ENCODE measurements at places on chromosomes 13 and 19.

- no peak for DNase-seq
Observed at GRCh38 chr19:45828523-45828922, 13.4 kb upstream of the RSPH6A start.

- peak; percentile 55 for DNase-seq
Observed at GRCh38 chr19:46288896-46289588, 7.8 kb upstream of the HIF3A start.

DNA sequence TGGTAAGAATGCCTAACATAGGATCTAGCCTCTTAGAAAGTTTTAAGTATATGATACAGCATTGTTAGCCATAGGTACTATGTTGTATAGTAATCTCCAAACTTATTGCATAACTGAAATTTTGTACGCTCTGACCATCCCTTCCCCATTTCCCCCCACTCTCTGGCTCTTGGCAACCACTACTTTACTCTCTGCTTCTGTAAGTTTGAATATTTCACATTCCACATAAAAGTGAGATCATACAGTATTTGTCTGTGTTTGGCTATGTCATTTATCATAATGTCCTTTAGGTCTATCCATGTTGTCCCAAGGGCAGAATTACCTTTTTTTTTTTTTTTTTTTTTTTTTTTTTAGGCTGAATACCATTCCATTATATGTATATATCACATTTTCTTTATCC, 396.9 kb downstream of the DLEU7 start:
- DNase-seq: no peak

GRCh38 chr19:41994521-41994971, 516 bp upstream of the ATP1A3 start:
- no peak for DNase-seq

DNA sequence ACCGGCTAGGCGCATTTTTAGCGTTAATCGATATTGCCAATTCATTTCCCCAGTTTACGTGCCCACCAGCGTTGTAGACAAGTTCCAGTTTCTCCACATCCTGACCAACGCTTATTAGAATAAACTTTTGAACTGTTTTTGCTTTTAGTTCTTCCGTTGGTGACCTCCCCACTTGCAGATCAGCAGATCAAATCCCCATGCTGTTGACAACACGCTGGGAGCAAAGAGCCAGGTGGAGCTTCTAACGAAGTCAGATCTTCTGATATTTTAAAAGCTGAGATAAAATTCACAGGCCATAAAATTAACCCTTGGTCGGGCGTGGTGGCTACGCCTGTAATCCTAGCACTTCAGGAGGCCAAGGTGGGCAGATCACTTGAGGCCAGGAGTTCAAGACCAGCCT, 21.2 kb downstream of the RCN3 start:
- DNase-seq: no peak

DNA sequence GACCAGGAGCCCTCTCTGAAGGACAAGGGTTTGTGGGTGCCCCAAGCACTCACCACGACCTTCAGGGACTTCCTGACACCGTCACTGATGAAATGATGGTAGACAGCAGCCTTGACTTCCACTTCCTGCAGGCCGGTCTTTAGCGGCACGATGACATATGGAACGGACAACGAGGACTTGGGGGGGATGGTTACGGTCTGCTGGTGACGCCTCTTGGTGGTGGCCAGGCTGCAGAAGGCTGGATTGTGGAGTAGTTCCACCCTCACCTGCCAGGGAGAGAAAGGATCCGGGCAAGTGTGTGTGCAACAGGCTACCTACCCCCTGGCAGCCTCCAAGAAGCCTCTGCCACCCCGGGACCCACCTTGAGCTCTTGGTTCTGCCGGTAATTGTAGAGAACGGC, 23.2 kb downstream of the C3 start:
- no peak for DNase-seq

GRCh38 chr13:97945342-97945741, 8.1 kb upstream of the IPO5 start:
- no peak for DNase-seq

DNA sequence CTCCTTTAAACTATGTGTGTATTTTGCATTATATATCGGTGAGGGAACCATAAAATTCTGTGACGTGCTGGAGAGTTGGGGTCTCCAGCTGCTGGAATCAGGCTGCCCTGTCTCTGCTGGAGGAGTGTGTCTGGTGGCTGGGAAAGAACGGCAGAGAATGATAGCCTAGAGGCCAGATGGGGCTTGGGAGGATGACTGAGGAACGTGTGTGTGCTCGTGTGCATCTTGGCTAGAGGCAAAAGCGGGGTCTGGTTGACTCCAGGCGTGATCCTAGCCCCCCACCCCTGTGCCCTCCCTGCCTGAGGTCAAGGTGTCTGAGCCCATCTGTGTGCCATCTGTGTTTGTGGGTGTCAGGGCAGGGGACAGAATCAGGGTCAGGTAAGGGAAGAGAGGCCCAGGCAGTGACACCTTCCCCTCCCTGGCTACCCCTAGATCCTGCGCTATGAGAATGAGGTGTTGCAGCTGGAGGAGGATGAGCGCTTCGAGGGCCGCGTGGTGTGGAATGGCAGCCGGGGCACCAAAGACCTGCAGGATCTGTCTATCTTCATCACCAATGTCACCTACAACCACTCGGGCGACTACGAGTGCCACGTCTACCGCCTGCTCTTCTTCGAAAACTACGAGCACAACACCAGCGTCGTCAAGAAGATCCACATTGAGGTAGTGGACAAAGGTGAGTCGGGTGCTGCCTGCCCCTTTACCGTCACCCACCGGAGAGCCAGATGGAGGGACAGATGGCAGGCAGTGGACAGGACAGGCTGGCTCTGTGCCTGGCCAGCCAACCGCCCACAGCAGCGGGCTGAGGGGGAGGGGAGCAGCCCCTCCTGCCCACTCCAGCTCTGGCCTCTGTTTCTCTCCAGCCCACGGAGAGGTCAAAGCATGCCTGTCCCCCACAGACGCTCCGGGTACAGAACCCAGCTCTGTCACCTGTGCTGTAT, 3.1 kb downstream of the SCN1B start:
- no peak for DNase-seq

GRCh38 chr13:53250272-53250875, 221.8 kb downstream of the OLFM4 start:
- peak; percentile 88 for DNase-seq

DNA sequence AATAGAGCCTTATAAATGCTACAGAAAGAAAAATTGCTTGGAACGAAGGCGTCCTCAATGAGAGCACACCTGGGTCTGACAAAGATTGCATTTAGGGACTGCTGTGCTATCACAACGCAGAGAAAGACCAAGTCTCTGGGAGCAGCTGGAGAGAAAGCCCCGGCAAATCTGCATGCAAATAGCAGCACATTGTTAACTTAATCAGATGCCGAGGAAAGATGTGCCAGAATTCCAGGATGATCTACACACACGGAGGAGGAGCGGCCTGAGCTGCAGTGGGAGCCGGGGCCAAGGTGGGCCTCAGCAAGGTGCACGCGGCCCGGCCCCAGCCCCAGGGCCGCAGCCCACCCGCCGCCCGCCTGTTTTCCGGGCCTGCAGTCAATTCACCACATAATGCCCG, 1.4 kb downstream of the ZNF536 start:
- no peak for DNase-seq

- DNase-seq: peak; percentile 31
Observed at GRCh38 chr13:20360041-20360491, 127.9 kb upstream of the GJB6 start.

- peak; percentile 96 for DNase-seq
Observed at GRCh38 chr13:94384231-94384905, 95.1 kb downstream of the DCT start.

- no peak for DNase-seq
Observed at GRCh38 chr13:109301276-109301675, 485.1 kb downstream of the IRS2 start.

DNA sequence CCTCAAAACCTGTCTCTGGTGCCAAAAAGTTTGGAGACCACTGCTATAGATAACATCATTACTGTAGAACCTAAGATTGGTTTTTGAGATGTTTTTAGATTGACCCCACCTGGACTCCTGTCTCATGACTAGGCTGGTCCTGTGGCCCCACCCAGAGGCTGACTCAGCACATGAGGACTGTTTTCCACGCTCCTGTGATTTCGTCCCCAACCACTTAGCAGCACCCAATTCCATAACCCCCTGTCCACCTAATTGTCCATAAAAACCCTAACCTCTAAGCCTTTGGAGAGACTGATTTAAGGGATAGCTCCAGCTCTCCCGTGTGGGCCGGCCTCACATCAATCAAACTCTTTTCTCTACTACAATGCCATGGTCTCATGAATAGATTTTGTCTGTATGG, 25.6 kb upstream of the GAS6 start:
- DNase-seq: no peak

DNA sequence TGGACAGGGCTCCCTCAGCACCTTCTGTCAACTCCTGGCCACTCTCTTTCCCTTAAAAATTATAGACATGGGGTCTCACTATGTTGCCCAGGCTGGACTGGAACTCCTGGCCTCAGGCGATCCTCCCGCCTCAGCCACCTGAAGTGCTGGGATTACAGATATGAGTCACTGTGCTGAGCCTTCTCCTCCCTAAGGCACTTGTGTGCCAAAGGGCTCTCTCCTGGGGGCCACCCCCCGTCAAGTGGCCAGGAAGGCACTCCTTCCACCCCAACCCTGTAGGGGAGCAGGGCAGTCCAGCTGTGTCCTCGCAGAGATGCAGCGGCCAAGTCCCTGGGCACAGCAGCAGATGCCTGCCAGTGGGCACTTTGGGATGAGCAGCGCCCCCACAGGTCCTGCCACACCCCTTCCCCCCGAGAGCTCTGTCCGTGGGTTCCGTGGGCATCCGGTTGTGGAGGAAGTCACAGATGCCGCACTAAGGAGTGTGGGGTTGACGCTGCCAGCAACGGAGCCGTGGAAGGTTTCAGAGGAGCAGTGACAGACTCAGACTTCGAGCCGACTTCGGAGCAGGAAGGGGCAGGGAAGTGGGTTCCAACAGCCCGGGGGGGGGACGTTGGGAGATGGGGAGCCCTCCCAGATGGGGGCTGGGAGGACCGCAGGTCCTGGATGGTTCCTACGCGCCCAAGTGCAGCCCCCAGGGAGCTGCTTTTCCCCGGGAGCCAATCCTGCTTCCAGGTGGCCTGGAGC, 3.3 kb upstream of the UQCR11 start:
- no peak for DNase-seq

GRCh38 chr19:8573316-8573715, 3.9 kb downstream of the MYO1F start:
- DNase-seq: no peak

DNA sequence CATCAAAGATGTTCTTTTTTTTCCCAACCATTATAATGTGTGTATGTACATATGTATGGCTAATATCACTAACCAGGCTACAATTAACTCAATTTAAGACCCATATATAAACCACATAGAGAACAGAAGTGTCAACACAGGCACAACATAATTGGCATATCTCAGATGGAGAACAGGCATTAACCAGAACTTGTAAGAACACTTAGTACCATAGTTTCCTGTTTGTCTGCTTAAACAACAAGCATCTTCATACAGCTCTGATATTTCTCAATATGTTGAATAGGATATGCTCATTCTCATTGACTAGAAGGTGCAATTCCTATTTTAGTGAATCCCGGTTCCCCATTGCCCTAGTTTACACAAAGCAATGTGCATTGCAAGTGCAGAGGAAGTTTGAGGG, 116.9 kb upstream of the EDNRB start:
- DNase-seq: no peak

DNA sequence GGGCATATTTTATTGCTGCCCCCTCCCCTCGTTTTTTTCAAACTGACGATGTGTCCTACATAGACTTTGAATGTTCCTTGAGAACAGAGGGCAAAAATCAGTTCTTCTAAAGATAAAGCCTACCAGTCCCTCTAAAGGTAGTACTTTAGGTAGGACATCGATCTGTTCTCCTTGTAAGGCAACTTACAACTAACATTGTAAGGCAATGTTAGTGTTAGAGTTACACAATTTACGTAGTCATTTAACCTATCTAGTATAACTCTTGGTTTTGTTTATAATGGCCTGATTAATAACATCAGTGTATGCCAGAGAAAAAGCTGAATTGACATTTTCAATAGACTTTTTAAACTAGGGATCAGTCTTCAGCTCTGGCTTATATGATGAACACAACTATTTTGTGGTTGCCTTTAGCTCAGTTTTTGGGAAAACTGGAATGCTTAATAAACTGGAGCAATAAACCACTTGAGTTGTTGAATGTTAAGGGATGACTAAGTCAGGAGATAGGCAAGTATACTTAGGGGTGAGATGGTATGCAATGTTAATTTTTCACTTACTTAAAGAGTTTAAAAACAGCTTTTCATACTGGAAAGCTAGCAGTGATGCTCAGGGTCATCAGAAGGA, 2.2 kb downstream of the NDFIP2 start:
- no peak for DNase-seq

DNA sequence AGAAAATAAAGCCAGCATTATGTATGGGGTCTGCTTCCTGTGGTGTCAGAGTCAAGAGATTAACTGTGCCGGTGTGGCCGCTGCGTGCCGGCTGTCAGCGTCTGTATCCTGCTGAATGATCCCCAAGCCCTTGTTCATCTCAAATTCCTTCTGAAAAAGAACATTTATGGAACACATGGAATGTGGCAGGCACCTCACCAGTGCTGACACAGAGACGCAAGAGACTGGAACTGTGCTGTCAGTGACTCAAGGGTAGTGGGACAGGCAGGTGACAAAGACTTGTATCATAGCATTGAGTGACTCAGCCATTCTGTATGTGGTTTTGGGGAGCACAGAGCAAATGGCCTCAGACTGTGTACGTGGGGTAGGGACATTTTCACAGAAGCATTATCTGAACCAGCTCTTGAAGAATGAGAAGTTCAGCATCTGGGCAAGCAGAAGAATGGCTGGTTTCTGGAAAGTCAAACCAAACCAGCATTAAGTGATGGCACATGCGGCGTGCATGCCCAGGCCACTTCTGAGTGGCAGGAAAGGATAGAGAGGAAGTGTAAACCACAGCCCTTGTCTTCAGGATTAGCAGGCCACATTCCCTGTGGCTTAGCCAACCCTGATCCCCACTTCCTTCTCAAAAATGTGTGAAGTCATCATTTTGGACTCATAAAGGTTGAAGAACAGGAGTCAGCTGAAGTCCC, 54.0 kb upstream of the IRS2 start:
- peak; percentile 67 for DNase-seq

- no peak for DNase-seq
Observed at GRCh38 chr13:65803530-65804392, 1426.4 kb downstream of the PCDH9 start.

DNA sequence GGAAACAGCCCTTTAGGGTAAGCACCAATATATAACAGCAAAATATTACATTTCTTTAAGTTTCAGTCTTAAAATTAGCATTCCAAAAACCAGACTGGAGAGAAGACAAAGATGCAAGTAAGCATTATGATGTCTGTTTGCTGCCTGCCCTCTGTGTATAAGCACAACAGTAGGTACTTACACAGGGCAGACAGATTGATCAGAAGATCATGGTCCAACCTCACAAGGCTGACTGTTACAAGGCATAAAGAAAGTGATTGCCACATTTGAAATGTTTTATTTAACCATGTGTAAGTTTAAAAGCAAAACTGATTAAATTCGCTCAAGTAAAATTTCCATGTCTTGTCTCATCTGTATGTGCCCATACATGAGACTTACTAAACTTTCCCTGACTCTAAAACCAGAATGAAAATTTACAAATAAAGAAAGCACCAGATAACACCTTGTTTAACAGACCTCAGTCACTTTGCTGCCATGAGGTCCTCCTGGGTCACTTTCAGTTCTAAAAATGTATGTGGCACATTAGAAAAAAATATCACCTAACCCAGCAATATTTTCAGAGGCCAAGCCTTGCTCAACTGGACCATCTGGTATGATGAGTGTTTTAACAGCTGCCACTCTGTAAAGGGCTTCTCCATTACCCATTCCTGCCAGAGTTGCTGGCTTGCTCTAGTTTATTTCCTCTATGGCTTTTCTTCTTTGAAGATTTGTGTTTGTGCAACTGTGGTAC, 297.0 kb downstream of the RBM26 start:
- no peak for DNase-seq
